ENCODE measurements at places on chromosomes 2 and 18. TPM values are rescaled to one million over a fixed set of nuclear protein-coding genes. Genes with fewer than 3 reads are reported as not detected.

DNA sequence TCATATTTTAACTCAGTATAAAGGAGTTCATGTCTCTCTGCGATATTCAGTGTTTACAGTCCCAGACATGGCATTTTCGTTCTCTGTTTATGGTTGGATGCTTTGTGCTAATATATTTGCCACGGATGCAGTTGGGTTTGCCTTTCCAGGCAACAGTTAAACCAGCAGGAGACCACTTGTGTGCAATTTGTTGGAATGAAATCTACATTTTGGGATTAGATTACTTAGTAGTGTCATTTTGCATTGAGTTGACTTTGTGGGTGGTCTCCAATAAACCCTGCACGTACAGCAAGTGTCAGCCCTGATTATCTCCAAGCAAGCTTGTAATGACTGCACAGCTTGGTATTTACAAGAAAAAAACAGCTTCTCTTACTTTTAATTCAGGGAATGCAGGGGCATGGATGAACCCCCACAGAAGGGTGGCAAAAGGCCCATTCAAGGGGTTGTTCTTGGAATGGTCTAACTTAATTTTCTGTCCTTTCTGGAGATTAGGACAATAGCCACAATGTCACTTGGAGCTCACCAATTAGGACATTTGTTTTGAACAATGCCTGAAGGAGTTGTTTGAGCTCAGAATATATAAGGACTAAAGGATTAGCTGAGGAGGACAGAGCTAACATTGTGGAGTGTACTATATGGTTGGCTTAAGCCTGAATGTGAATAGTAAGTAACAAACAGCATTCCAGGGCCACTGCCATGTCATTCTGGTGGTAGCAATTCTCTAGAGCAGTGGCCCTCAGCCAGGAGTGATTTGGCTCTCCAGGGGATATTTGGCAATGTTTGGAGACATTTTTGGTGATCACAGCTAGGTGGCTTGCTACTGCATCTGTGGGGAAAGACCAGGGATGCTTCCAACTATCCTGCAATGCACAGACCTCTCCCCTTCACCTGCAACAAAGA, 121.5 kb downstream of the SLC4A3 start:
- DNase-seq, result no peak

GRCh38 chr2:19785447-19785846, 116.3 kb downstream of the TTC32 start:
- DNase-seq, result no peak

- no peak for DNase-seq
These were observed 401.9 kb downstream of the LRP1B start for GRCh38 chr2:141728886-141729285.

- DNase-seq, result no peak
These were observed 35.6 kb downstream of the COA5 start for GRCh38 chr2:98572676-98573075.

GRCh38 chr2:169397697-169398096, 35.4 kb upstream of the LRP2 start:
- DNase-seq, result no peak

UCN gene
- 0.84 TPM for total RNA-seq

SLC35F5 gene
- 54.0 TPM for total RNA-seq
